ENCODE measurements at places on chromosomes 6 and 20. TPM values are rescaled to one million over a fixed set of nuclear protein-coding genes. Genes with fewer than 3 reads are reported as not detected.

DNA sequence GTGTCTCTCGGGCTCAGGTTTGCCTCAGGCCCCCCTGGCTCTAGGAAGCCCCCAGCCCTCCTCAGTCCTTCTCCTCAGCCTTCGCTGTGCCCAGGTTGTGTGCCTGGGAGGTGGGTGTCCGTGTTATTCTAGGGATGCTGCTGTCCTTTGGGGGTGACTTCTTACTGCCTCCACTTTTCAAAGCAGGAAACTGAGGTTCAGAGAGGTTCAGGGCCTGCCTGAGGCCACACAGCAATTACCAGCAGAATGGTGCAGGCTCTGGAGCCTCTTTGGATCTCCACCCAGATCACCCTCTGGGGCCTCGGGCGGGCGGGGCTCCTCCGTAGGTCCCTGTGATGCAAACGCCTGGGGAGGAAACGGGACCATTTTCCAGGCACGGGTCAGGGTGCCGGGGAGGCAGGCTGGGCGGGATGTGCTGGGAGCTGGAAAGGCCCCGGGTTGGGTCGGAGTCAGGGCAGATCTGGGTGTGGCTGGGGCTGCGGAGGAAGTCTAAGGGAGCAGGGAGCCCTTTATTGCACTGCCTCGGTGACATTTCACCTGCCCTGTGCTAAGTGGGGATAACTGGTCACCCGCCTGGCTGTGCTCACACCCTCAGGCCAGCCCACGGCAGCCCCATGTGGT, 23.2 kb downstream of the GATA5 start:
- no peak for ATAC-seq

The GABRR1 gene
- total RNA-seq: not detected

The TAGAP gene
- total RNA-seq: 80.7 TPM

GRCh38 chr6:79702691-79703090, 71.6 kb downstream of the SH3BGRL2 start:
- peak; percentile 68 for ATAC-seq

DNA sequence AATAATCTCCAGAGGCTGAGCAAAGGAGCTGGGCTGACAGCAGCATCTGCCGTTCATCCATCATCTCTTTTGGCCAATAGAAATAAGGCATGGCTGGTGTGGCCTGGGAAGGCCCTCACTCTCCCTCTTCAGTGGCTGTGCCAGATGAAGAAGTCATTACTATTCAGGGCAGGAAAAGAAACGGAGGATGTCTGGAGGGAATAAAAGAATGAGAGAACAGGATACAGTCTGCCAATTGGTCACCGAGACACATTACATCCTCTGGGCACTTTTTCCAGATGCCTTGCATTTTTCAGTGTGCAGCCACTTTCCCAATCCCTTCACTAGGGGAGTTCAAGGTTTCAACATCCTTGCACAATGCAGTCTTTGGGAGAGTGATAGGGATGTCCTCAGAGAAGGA, 32.2 kb upstream of the VGLL2 start:
- ATAC-seq: no peak

GRCh38 chr20:46056027-46056833, 27.2 kb downstream of the SLC12A5 start:
- ATAC-seq: no peak

DNA sequence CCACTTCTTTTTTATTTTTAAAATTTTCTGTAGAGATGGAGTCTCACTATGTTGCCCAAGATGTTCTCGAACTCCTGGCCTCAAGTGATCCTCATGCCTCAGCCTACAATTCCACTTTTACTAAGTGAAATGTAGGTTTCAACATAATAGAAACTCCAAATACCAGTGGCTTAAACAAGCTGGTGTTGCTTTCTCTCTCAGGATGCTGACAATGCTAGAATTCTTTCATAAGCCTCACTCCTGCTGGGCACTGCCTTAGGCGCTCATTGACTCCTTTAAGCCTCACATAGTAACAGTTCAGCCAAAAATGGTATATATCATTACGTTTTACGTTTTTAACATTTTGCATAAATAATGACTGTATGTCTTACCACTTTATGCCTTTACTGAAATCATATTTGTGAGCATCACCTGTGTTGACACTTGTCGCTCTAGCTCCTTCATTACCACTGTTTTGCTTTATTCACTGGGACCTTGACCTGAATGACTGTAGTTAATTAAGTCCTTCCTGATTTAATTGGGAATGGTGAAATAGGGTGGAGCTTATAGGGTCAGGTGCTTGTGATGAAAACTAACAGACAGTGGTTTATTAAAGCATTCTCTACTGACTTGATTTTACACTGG, 3.9 kb upstream of the CST9 start:
- ATAC-seq: no peak

- no peak for ATAC-seq
These were observed 104.4 kb downstream of the SYNE1 start for GRCh38 chr6:152532556-152533422.

GRCh38 chr6:130853555-130854183, 26.5 kb downstream of the SMLR1 start:
- no peak for ATAC-seq

The NCR2 gene
- total RNA-seq: not detected

DNA sequence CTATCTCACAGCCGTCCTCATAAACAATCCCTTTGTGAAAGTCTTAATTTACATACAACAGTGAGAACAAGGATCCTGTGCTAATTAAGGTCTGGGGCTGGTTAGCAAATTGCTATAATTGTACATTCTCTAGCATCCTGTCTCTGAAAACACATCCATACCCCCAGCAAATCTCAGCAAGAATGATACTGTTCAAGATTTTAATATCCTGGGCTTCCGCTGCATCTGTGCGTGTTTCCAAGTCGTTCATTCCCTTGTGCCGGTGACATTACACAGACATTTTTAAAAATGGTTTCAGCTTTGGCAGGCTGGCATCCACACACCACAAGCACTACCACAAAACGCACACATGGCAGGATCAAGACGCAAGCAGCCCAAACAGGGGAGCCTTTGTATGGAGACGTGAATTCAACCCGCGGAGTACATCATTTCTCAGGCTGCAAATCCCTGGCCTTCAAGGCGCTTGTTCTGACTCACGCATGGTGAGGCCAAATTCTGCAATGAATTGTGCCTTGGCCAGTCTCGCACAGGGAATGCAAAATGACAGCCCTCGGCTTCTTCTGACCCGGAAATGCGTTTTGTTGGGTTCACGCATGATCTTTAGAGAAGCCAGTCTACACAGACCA, 20.3 kb downstream of the ZMYND8 start:
- no peak for ATAC-seq

DNA sequence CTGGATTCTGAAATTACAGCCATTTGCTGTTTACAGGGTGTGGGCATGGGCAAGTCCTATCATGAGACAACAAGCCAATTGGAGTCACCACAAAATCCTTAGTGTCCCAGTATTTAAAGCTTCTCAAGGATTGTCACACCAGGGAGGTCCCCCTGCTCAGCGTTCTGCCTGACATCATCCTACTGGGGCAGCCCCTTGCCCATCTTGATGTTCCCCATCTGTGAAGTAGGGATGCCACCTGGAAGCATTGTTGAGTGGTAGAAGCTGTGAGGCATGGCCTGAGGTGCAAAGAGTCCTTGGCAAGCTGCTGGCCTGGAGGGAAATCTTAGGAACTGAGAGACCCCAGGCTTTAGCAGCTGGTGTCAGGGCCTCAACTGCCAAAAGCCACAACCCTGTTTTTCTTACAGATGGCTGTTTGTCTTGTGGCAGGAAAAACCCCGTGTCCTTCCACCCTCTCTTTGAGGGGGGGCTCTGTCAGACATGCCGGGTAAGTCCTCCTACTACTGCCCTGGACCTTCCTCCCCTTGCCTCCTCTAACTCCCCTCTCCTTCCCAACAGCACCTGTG, 23.3 kb upstream of the MAPRE1 start:
- ATAC-seq: peak; percentile 43

The SLC35F1 gene
- total RNA-seq: 0.04 TPM

DNA sequence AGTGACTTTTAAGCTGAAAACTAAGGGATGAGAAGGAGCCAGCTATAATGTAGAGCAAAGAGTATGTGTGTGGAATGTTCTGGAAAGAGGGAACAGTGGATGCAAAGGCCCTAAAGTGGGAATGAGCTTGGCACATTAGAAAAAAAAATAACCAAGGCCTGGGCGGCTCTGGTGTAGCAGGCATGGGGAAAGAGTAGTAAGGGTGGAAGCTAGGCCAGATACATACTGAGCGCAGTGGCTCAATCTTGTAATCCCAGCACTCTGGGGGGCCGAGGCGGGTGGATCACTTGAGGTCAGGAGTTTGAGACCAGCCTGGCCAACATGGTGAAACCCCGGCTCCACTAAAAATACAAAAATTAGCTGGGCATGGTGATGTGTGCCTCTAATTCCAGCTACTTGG, 8.4 kb downstream of the GGT7 start:
- ATAC-seq: no peak

DNA sequence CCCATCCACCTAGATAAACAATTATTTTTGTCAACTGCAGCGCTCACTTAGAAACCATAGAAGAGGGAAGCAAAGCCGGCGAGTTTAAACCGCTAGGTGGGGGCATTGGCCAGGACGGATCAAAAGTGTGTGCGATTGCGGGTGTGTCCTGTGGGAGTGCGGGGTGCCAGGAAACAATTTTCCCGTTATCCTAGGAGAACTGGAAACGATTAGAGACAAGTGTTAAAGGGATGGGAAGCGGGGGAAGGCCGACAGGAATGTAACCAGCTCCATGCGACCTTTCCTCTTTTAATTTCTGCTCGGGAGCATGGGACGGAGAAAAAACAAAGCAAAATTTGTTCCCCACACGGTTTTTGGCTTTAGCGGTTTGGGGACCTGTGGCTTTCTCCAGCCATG, 2.8 kb upstream of the HTR1B start:
- ATAC-seq: peak; percentile 76
